Left ventricle myocardium superior (tissue), 1 donor: ENCODE measurements at places on chromosomes 11 and 22. TPM values are rescaled to one million over a fixed set of nuclear protein-coding genes. Genes with fewer than 3 reads are reported as not detected.

DNA sequence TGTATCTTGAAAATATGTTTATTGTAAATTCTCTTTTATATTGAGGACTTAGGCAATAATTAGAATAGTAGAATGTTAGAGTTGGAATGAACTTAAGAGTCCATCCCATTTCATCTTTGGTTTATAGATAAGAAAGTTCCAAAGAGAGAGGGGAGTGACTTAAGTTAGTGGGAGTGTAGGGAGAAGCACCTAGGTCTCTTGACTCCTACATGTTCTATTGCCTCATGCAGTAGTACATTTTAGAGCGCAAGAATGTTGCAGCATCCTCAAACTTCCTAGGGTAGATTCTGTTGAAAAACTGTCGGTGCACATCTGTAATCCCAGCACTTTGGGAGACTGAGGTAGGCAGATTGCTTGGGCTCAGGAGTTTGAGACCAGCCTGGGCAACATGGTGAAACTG lies 8.7 kb downstream of the RRM1 start:
- DNase-seq = no peak

- no peak for DNase-seq
Observed at GRCh38 chr22:42158456-42159132, 28.0 kb upstream of the CYP2D6 start.

DNA sequence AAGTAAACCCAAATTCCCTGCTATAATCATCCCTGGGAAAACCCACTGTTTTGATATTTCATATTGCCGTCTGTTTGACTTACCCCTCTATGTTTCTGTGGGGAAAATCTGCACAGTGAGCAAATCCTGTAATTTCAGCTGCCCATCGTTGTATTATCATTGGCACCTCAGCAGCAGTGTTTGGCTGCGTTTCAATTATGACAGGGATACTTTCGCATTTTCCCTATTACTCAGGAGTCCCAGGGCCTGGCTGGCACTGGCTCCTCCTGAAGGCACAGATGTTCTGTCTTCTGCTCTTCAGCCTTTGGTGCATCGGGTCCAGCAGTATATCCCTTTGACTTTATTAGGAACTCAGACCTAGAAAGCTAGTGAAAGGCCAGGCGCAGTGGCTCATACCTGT lies 12.2 kb upstream of the MMP12 start:
- no peak for DNase-seq

POTEH gene
- total RNA-seq = not detected

DNA sequence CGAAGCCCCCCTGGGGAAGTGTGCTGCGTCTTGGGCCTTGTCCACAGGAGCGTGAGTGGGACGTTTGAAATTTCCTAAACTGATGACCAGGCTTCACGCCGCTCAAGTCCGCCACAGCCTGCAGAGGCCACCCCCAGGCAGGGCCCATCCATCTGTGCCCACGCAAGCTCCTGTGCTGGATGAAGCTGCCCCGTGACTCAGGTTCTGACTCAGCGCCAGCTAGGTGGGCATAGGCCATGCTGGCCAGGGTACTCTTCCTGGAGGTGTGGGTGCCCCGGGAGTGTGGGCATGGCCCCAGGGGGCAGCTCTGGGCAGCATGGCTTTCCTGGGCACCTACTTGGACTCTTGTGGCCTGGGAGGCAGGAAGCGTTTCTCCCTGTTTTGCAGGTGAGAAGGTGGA lies 134.8 kb downstream of the CACNA1I start:
- DNase-seq = no peak

- no peak for DNase-seq
Observed at GRCh38 chr11:14774721-14775120, 117.3 kb downstream of the CYP2R1 start.

- DNase-seq = no peak
Observed at GRCh38 chr11:17763244-17763643, 28.7 kb downstream of the KCNC1 start.
